Fibroblast of skin of scalp (primary cell): ENCODE measurements at places on chromosomes 2 and 18.

GRCh38 chr2:100211521-100211920 is 69.1 kb upstream of the AFF3 start:
- no peak for DNase-seq

GRCh38 chr18:23122334-23123229 is 12.7 kb upstream of the CABLES1 start:
- no peak for DNase-seq

DNA sequence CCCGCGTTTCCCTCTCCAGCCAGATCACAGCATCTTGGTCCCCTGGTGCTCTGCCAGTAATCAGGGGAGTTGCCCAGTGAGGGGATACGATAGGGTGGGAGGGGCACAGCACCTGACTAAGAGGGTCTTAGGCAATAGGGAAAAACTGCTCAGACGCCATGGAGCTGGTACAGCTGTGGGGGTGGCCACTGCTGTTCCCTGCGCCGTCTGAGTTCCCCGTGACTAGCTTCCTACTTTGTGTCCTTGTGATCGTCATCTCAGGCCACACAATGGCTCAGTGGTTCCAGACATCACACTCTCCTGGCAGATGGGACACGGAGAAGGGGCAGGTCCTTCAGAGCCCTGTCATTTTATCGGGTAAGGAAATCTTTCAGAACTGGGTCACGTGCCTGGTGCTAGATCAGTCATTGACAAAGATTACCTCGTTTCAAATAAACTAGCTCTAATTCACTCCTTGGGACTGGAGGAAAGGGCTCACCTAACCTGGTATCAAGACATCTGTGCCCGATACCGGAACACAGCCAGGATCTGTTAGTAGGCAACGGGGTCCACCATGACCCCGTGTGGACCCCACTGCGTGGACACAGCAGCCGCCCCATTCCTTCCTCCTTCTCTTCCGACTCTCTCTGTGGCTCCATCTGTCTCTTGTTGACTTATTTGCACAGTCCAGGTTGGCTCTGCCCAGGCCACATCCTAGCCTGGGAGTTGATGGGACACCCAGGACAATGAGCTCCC is 101.6 kb downstream of the PTGR3 start:
- DNase-seq, result no peak

GRCh38 chr2:220420820-220421219 is 793.4 kb downstream of the SLC4A3 start:
- no peak for DNase-seq

- DNase-seq, result no peak
Observed at GRCh38 chr2:26574066-26574899, 66.9 kb downstream of the CIB4 start.

- no peak for DNase-seq
Observed at GRCh38 chr2:88871336-88871735, 179.9 kb downstream of the RPIA start.

- DNase-seq, result no peak
Observed at GRCh38 chr18:48493434-48494230, 45.2 kb upstream of the CTIF start.

DNA sequence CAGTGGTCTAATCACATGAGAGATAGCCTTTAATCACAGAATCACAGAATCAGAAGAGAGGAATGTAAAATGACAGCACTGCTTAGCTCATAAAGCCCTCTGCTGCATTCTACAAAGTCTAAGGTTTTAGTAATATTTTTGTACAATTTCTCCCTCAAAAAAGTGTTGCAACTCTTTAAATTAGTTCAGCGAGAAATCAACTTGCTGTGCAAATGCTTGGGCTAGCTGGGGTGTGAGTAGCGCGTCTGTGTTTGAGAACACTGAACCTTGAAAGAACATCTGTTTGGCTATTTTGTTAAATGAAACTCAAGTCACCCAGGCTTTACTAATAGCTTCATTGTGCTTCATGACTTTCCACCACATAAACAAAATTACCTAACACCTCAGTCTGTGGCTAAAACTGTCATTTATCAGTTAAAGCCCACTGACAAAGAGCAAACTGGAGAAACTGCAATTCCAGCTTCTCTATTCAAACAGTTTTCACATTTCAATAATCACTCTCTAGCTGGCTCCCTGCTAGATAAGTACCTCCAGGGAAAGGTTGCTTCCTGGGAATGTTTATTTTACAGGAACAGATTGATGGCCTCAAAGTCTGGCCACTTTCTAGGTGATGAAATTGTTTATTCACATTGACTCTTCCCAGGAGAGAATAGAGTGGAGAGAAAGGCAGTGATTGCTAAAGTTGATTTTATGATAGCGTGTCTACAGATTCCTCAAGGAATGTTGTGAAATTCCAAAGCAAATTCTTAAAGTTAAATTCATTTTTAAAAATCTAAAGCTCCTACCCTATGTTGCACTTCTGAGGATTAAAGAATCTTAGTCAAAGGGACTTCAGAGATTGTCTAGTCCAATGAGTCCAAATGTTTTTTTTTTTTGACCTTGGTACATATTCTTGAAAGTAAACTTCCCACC is 36.0 kb upstream of the STAT1 start:
- peak; percentile 96 for DNase-seq

DNA sequence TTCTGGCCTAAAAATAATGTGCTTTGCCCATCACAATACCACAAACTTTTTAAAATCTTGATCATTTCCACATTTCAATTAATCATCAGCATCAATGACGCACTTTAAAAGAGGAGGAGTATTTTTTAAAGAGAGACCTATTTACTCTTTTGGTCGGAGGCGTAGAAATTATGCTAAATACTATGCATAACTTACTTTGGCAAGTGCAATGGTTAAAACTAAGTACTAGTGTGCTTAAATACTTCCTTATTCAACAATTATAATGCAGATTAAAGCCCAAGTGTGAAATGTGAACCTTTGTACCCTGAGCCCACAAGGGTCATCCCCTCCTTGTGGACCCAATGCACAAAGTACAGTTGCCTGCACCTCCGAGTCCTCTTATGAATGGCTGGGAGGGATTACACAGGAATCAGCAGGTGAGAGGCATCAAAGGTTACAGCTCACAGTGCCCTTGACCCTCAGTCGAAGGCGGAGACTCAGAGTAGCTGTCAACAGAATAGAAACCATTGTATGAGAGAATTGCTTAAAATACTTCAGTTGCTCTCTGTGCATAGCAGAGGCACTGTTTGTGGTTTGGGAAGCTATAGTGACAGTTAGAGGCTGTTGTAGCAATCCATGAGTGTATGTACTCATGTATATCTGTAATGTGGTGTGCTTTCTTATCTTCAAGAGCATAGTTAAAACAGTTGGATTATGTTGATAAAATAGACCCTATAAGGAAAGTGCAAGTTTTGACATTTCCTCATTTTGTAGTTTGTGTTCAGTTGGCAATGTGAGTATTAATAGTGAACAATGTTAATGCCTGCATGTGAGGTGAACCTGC is 151.7 kb upstream of the ITGA4 start:
- peak; percentile 14 for DNase-seq
